ENCODE measurements at places on chromosomes 7 and 10. TPM values are rescaled to one million over a fixed set of nuclear protein-coding genes. Genes with fewer than 3 reads are reported as not detected.

AKR1C2 gene
- 5.3 TPM for total RNA-seq

PDAP1 gene
- 67.4 TPM for total RNA-seq

IMPDH1 gene
- 11.9 TPM for total RNA-seq

RALA gene
- 7.4 TPM for total RNA-seq

RBP3 gene
- total RNA-seq, result not detected

ZCCHC24 gene
- 33.6 TPM for total RNA-seq

SPAG6 gene
- total RNA-seq, result 0.49 TPM

NFE2L3 gene
- total RNA-seq, result not detected

TFEC gene
- 3.1 TPM for total RNA-seq

AASS gene
- total RNA-seq, result 66.3 TPM

IFRD1 gene
- total RNA-seq, result 60.1 TPM

GTPBP10 gene
- total RNA-seq, result 25.6 TPM

ZNF488 gene
- 0.21 TPM for total RNA-seq

ZPBP gene
- total RNA-seq, result not detected

CPN1 gene
- not detected for total RNA-seq

PDE1C gene
- total RNA-seq, result 15.9 TPM

NKX1-2 gene
- total RNA-seq, result not detected

CALML5 gene
- not detected for total RNA-seq

SPDYE1 gene
- total RNA-seq, result not detected

MMP21 gene
- not detected for total RNA-seq

INSYN2A gene
- 0.18 TPM for total RNA-seq
